BJ (cell line): ENCODE measurements at places on chromosomes 12 and 14. TPM values are rescaled to one million over a fixed set of nuclear protein-coding genes. Genes with fewer than 3 reads are reported as not detected.

The SLC8A3 gene
- 0.07 TPM in 2 replicates for polyA plus RNA-seq

The SLC6A15 gene
- 0.01 TPM in 1 of 2 replicates, not detected in the other for polyA plus RNA-seq

The OTOGL gene
- polyA plus RNA-seq, result 0.10 TPM in 2 replicates

The MAPK1IP1L gene
- polyA plus RNA-seq, result 56.4 and 90.0 TPM in 2 replicates

The GLIPR1L2 gene
- polyA plus RNA-seq, result 0.21 and 0.44 TPM in 2 replicates

The KRT75 gene
- not detected in 2 replicates for polyA plus RNA-seq

The ETFBKMT gene
- 0.94 and 1.5 TPM in 2 replicates for polyA plus RNA-seq

The HSPB8 gene
- polyA plus RNA-seq, result 19.1 and 19.3 TPM in 2 replicates

The ZC2HC1C gene
- 0.85 and 1.2 TPM in 2 replicates for polyA plus RNA-seq

The RARG gene
- polyA plus RNA-seq, result 41.7 and 63.9 TPM in 2 replicates

The MYH6 gene
- polyA plus RNA-seq, result not detected in 2 replicates

The HOXC13 gene
- polyA plus RNA-seq, result 1.0 and 1.1 TPM in 2 replicates

The SMIM41 gene
- polyA plus RNA-seq, result 0.05 TPM in 1 of 2 replicates, not detected in the other

The ENTPD5 gene
- polyA plus RNA-seq, result 8.9 and 12.4 TPM in 2 replicates

The BRF1 gene
- 5.8 and 8.2 TPM in 2 replicates for polyA plus RNA-seq

The AQP5 gene
- polyA plus RNA-seq, result not detected in 2 replicates

The TMEM30B gene
- polyA plus RNA-seq, result 0.06 and 0.32 TPM in 2 replicates
